ENCODE measurements at places on chromosomes 11 and 22.

GRCh38 chr22:40535642-40536041, 100.9 kb downstream of the MRTFA start:
- DNase-seq: no peak

DNA sequence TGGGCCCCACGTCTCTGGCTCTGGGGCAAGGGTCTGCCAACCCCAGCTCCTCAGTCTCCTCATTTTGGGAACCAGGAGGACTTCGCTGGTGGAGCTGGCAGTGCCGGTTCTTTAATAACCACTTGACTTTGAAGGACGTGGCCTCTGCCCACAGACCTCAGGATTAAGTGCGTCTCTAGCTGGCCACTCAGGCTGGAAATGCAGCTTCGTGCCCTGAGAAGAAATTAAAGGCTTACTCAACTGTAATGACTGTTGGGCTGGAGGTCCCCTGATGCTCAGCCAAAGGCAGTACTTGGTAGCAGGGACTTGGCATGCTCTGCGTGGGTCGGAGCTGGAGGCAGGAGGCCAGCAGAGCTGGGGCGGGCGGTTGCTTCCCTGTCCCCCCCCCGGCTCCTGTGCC, 16.7 kb upstream of the PARVG start:
- no peak for DNase-seq

DNA sequence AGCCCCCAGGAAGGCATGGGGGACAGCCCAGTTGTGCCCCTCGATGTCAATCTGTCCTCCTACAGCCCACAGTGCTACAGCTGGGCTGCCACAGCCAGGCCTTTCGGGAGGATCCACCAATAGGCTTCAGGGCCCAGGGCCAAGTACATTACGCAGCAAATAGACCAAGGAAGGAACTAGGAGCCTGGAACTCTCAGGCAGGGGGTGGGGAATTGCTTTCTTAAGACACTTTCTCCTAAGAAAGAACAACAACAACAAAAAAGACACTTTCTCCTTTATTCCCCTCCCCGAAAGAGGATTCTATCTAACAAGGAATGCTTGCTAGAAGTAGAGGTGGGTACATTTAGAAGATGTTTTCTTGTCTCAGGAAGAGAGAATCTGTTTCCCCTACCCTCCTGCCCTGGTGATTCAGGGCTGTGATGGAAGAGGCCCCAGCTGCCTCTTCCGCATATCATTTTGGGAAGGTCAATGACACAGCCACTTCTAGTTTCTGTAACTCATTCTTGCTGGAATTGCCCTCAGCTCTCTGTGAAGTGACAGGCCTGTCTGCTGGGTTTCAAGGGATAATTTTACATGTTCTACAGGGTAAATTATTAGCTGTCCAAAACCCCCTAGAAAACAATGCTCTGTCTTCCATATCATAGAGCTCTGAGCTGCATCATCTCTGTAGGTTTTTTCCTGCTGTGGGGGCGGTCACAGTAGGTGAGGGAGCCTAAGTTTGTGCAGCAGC, 6.0 kb upstream of the MALAT1 start:
- DNase-seq: no peak

DNA sequence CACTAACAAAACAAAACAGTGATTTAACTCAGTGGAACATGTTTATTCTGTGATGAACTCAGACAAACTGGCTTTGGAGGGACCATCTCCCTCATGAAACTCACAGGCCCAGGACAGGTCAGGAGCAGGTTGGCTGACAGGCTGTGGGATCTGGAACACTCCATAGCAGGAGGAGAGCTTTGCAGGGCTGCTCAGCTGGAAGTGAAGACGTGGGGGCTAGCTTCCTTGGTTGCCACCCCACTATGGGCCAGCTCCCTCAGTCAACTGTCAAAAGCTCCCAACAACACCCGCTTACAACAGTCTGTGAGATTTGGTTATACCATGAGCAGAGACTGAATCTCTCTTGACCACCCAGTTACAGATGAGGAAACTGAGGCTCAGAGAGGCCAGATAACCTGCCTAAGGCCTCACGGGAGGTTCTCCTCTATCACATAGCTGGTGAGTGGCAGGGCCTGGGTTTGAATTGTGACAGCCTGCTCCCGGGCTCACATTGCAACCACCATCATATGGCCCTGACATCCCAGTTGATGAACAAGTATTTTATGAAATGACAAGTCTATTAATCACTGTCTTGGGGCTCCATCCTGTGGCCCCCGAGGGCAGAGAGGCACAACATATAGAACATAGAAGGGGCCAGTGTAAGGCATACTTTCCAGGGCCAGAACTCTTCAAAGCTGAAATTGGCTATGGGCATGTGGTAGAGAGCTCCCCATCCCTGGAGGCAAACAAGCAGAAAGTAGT, 473.4 kb downstream of the MN1 start:
- no peak for DNase-seq

GRCh38 chr11:12448131-12448939, 71.0 kb downstream of the PARVA start:
- no peak for DNase-seq

GRCh38 chr11:34300026-34300925, 57.5 kb downstream of the ABTB2 start:
- no peak for DNase-seq

DNA sequence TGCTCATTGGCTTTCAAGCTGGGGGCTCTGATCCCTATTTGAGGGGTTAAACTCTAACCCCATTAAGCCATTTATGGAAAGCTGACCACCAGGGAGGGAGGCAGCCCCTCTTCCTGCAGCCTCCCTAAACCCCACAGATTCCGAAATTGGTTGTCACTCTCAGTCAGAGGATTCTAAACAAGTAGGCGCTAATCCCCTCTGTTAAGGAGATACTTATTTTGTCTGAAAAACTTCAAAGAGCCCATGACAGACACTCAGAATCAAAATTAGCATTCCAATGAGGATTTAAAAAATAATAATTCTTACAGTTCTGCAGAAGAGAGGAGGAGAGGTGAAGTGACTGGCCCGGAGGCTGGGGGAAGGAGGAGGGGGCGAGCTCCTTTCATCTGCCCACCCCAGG, 69.7 kb upstream of the LMO1 start:
- no peak for DNase-seq

DNA sequence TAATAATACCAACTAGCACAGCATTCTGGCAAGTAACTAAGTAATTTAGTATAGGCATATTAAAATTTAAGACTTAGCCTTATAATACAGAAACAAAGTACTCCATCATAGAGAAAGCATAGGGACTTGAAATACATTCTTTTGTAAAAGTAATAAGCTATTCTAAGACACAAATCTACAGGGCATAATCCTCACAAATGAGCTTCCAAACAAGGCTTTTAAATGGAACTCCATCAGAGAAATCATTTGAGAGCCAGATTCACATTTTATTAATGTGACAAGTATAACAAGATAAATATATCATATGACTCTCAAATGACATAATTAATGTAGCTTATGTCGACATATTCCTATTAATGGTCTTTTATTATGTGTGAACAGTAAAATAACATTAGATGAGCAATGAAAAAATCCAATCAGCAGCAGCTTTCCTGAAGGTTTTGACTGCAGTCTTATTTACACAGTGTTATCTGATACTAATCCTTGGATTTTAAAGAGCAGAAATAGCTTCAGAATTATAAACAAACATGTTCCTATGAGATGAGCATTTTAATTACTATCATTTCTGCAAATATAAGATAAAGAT, 241.4 kb downstream of the TTC28 start:
- DNase-seq: no peak

DNA sequence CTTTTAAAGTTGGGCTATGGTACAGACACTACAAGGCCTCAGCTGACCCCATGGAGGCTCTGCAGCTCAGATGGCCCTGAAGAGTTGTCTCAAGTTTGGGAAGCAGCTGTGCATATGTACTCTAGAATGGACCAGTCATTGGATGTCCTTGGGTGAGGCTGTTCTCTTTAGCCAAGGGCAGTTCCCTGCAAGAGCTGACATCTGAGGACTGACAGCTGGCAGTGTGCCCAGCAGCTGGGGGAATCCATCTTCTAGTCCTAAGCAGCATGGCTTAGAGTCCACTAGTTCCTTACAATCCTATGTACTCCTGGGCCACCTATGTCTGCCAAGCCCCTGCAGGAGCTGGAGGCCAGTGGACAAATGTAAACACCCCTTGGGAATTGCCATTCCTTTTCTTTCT, 76.5 kb downstream of the C11orf91 start:
- no peak for DNase-seq

- DNase-seq: no peak
Observed at GRCh38 chr11:121552154-121552553, 99.4 kb upstream of the SORL1-AS1 start.

DNA sequence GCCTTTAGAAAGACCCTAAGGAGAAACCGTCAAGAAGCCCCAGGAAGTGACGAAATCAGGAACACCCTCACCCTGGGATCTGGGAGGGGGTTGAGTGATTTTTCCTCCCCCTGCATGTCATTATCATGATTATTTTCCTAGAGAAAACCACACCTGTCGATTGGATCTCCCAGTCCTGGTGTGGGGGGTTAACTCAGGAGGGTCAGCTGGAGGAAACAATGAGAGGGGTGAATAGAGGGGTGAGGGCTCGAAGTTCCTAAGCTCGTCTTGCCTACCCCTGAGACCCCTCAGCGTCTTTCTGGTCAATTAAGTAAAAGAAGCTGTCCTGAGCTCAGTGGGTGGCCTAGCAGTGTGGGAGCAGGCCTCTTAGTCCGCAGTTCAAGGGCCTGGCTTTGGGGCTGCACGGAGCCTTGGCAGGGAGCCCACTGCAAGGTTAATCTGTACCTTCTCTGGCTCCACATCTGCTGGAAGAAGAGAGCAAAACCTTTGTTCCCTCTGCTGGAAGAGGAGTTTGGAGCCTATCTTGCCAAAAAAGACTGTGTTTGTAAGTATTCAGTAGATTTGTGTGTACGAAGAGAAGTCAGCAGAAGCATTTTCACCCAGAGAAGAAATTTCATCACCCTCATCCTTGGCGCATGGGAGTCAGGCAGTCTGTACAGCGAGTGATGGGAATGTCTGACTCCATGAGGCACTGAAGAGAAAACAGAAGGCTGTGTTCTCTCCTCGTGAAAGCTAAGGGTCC, 34.2 kb upstream of the FTH1 start:
- no peak for DNase-seq

DNA sequence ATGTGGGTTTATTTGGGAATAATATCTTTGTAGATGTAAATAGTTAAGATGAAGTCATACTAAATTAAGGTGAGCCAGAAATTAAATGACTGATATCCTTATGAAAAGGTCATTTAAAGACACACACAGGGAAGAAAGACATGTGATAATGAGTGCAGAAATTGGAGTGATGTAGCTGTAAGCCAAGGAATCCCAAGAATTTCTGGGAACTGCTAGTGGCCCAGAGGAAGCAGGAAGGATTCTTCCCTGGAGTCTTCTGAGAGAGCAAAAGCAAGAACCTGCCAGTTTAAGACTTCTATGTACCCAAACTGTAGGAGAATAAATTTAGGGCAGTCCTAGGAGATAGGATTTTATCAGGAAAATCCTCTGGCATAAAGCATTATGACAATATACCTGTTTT, 66.9 kb downstream of the LRRC4C start:
- DNase-seq: no peak

- no peak for DNase-seq
Observed at GRCh38 chr22:49106096-49106841, 721.4 kb downstream of the BRD1 start.

DNA sequence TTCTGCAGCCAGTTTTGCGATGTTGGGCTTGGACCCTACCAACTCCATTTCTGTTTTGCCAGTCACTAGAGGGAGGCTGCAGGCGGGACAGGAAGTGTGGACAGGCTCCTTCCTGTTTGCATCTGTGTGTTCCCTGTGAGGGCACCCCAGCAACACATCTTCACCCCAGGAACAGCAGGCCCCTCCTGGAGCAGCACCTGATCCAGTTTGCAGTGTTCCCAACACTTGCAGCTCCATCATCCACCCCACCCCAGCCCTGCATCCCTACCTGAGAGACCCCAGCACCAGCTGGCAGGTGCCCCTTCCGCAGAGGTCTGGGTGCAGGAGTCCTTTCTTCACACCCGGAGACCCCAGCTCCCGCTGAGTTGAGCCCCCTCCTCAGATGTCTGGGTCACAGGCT, 7.4 kb upstream of the VSIG10L2 start:
- no peak for DNase-seq

- no peak for DNase-seq
Observed at GRCh38 chr22:27874185-27874584, 44.9 kb downstream of the PITPNB start.

GRCh38 chr11:70755410-70756158, 357.3 kb downstream of the CTTN start:
- peak; percentile 41 for DNase-seq

DNA sequence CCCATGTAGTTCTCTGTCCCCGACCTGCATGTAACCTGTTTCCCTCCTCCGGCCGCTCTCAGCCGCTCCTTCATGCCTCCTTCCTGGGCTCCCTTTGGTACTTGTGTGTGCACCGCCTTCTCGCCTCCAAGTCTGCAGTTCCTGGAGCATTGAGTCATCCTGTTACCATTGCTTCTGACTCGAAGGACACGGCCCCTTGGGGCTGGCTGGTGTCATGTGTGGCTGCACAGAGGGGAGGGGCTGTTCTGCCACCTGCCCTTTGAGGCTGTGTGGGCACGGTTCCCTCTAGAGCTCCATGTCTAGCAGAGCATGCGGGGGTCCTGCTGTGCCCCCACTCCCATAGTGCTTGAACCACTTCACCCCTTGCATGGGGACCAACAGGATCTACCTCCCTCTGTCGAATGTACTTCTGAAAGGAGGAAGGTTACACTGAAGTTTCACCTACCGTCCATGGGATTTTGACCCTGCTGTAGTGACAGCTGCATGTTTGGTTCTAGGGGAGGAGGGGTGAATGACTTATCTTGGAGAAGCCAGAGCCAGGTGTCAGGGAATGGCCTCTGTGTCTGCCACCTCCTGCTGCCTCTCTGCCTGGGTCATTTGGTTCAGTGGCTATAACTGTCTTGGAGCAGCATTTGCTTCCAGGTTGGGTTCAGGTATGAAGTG, 39.6 kb downstream of the BCR start:
- peak; percentile 31 for DNase-seq

DNA sequence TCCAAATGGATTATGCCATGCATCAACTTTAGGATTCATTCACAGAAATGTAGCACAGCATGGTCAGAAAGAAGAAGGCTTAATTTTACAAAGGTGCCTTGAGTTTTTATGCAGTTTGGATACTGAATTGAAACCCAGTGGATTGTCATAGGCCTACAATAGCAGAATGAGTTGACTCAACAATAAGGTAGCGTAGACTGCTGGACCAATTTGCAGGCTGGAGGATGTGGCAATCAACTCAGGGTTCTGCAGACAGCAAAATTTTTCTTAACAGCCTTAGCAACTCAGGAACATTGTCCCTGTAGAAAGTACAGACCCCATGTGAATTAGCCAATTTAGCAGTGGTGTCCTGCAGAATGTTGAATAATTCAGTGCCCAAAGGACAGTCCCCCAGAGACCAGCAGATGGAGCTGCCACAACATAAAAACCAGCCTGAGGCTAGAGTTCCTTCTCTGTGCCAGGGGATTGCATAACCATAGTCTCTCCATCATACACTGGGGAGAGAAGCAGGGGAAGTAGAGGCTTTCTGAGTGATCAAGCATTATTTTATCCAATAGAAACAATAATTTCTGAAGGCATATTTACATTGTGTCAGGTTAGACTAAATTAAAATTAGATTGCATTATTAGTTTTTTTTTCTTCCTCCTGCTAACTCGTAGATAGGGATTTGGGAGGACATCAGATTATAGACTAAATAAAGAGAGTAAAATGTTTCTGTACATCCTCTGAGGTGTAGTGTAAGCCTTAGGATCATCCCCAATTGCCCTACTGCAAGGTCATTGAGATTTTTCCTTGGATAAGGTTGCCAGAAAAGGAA, 20.3 kb upstream of the MRPL17 start:
- DNase-seq: peak; percentile 48

- DNase-seq: peak; percentile 93
Observed at GRCh38 chr11:22829231-22830081, at the start of gene SVIP. Gene SVIP (minus strand): TSS chr11:22829801. CDS start chr11:22829748, 53 bp downstream.

- no peak for DNase-seq
Observed at GRCh38 chr11:129323896-129324502, 51.6 kb upstream of the BARX2 start.
